Karpas-422 (cell line): ENCODE measurements at places on chromosomes 6 and 20. TPM values are rescaled to one million over a fixed set of nuclear protein-coding genes. Genes with fewer than 3 reads are reported as not detected.
A peak's percentile ranks its signal among the peaks of the same experiment; 100 is the strongest.

The EZR gene
- total RNA-seq = 88.5 and 185 TPM in 2 replicates

- no peaks in the 10 kb centered on the region for H3K36me3 ChIP-seq
- DNase-seq = no peak
- no peaks in the 10 kb centered on the region for H3K27me3 ChIP-seq
- no peak overlapping the region for H3K27ac ChIP-seq
- H3K4me1 ChIP-seq = no peaks in the 10 kb centered on the region
- H3K4me3 ChIP-seq = no peak overlapping the region
Observed at GRCh38 chr6:112802144-112802543, 455.0 kb downstream of the RFPL4B start.

GRCh38 chr20:52637201-52637600 is 335.0 kb upstream of the TSHZ2 start:
- H3K27ac ChIP-seq = no peak overlapping the region
- no peaks in the 10 kb centered on the region for H3K27me3 ChIP-seq
- no peak overlapping the region for H3K4me3 ChIP-seq
- no peaks in the 10 kb centered on the region for H3K36me3 ChIP-seq
- no peaks in the 10 kb centered on the region for H3K4me1 ChIP-seq
- DNase-seq = no peak

The PTCRA gene
- not detected in 2 replicates for total RNA-seq

The KCTD20 gene
- 71.4 and 94.5 TPM in 2 replicates for total RNA-seq

The SLC22A16 gene
- total RNA-seq = not detected in 2 replicates

- DNase-seq = peak; percentile 78
- H3K27ac ChIP-seq = no peak overlapping the region
- H3K4me3 ChIP-seq = no peak overlapping the region
- no peaks in the 10 kb centered on the region; the same call in 1 of the 2 replicates for H3K36me3 ChIP-seq
Observed at GRCh38 chr6:19999319-20000191, 162.4 kb downstream of the ID4 start.

The RIMS4 gene
- total RNA-seq = not detected in 2 replicates
